Panc1 (cell line): ENCODE measurements at places on chromosomes 2 and 18.

DNA sequence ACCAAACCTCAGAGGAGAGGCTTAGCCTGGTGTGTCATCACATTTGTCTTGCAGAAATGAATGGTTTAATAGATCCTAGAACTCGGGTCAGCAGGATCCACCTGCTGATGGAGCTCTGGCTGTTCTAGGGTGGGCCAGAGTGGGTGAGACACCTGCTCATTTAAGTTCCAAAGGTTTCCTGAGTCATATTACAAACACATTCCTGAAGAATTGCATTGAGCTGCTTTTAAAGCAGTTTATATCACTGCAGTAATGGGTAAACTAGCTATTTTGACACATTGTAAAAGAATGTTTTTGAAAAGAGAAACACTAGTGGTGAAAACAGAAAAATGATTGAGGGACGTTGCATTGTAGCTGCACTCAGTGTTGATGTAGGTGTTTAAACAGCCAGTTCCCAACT is 175.3 kb upstream of the TCF4 start:
- peak; percentile 27 for DNase-seq

DNA sequence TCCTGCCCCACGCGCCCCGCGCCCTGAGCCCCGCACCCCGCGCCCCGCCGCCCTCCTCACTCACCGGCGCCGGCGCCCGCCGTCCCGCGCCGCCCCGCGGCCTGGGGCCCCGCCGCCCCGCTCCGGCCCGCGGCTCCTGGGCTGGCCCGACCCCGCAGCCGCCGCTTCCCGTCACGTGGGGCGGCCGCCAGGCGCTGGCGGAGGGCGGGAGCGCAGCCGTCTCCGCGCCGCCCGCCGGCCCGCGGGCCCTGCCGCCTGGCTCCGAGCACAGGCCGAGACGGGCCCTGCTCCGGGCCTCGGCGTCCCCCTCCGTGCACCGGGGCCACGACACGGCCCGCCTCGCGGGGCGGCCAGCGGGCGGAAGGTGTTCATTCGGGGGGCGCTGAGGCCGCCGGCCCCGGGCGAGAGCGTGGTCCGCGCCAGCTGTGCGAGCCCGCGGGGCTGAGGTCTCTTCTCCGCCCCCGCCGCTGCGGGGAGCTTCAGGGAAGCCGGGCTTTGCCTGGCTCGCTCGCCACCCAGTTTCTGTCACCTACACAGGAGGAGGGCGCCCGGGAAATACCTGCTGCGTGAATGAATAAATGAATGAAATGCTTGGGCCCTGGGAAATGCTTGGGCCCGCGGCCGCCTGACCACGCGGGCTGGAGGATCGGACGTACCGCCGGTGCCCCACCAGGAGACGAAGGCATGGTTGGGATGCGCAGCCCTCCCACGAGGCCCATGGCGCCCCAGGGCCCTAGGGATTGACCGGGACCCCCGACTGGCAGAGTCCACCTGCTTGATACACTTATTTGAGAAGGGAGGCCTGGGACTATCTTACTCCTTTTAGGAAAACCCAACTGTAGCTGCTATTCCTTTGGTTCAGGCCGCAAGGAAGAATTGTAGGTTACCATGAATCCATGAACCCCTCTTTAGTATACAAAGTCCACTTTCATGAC is at the start of gene TGFBRAP1:
TSS of gene TGFBRAP1 (minus strand) at position 175 of the 935 bp plus-strand sequence. CDS start 21,434 bp downstream, outside the sequence.
- no peak for DNase-seq

- DNase-seq: no peak
These were observed 35.9 kb upstream of the CCDC85A start for GRCh38 chr2:56147907-56148306.

- DNase-seq: no peak
These were observed 101.5 kb downstream of the TEX51 start for GRCh38 chr2:127000194-127000593.

DNA sequence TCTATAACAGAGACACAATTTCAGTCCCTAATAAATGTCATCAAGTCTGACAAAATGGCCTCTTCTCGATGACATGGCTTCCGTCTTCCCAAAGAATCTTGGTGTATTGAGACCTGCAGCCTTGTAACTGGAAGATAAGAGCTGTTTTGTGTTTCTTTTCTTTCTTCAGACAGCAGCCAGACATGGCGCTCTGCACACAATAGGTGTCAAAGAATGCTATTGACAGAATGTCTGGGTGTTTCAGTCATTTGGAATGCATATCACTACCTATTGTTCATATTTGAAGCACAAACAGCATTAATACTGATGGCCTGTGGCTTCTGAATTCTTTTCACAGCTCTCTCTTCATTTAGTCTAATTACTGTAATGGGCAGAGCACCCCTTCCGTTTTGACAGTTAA is 344.8 kb downstream of the RPRM start:
- DNase-seq: no peak

DNA sequence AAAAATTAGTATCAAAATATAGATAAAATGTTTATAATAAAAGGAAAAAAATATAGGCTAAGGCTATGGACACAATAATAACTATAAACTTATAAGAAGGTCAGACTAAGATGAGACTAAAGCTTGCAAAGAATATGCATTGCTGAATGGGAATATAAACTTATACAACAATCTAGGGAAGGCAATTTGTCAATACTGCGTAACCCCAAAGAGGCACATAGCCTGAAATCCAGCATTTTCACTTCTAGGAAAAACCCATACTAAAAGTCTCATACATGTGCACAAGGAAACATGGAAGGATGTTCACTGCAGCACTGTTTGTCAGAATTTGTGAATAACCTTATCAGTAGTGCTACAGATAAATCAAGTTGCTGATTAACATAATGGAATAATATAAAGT is 45.5 kb downstream of the FANCL start:
- no peak for DNase-seq

- DNase-seq: no peak
These were observed 25.3 kb downstream of the PREPL start for GRCh38 chr2:44335806-44336538.

DNA sequence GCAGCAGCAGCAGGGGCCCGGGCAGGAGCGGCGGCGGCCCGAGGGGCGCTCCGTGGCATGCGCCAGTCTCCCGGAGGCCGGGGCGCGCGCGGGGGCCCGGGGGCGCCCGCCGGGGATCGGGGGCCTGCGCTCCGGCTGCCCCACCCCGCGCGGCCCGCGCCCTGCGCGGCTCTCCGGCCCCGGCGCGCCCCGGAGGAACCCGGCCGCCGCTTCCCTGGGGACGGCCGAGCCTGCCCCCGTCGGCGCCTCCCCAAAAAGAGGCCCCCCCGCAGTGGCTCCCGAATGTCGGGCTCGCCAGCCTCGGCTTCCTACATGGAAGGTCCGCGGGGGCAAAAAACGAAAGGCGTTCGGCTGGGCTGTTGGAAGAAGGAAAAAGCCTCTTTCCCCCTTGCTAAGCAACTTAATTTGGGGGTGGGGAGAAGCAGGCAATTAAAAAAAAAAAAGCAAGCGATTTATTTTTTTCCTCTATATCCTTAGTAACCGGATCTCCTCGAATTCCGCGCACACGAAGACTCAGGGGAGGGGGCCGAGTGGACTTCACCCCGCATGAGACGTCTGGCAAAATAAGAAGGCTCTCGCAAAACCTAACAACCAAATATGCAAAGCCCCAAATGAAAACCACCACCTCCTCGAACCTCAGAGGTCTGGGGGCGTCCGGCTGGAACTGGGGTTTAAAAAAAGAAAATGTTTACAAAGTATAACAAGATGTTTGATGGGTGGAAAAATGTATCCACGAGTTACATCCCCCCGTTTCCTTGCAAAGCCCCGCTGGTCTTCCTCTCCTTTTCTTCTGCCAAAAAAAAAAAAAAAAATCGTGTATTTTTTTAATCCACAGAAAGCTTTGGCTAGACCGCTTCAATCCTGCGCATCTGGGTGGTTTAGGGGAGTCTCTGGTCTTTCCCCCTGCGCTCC is at the start of gene SMAD7:
TSS of gene SMAD7 (minus strand) at position 430 of the 912 bp plus-strand sequence. CDS start 541 bp downstream, outside the sequence.
- DNase-seq: no peak

DNA sequence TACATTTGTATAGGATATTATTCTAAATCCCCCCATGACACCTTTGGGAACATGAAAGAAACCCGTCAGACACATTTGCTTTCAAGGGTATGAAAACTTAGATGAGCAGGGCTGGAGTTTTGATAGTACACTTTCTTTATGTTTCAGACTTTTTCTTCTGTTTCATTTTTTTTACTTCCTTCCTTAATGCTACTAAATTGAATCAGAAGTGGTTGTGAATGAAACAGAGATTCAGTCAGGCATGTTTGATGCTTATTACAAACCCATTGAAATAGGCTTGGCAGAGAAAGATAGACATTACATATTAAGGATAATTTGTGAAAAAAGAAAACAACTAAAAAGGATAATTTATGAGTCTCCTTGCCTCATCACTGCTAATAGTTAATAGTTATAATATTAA is 26.8 kb downstream of the SLC30A6 start:
- DNase-seq: no peak

GRCh38 chr2:188919824-188920223 is 54.3 kb upstream of the COL3A1 start:
- no peak for DNase-seq

DNA sequence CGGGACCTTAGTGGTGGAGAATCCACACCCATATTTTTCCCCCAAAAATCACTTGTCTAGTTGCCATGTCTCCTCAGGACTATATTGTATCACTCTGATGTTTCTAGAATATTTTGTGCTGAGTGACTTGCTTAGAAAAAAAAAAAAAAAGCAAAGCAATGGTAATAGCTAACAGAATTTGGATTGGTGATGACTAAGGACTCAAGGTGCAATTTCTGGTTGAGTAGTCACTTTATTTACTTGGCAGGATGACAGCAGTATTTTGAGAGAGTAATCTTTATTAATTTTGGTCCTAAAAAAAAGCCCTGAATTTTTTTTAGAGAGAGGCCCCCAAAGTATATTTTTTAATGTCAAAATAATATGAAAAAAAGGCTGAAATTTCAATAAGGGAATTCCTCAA is 32.8 kb upstream of the MYO3B start:
- DNase-seq: no peak

DNA sequence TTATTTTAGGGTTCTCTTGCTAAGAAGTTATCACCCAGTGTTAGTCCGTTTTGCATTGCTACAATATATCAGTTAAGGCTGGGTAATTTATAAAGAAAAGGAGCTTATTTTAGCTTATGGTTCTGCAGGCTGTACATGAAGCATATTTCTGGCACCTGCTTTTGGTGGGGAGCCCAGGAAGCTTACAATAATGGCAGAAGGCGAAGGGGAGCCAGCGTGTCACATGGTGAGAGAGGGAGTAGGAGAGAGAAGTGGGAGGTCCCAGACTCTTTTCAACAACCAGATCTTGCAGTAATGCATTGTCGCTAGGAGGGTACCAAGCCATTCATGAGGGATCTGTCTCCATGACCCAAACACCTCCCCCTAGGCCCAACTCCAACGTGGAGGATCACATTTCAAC is 688.8 kb upstream of the PIK3C3 start:
- DNase-seq: no peak

DNA sequence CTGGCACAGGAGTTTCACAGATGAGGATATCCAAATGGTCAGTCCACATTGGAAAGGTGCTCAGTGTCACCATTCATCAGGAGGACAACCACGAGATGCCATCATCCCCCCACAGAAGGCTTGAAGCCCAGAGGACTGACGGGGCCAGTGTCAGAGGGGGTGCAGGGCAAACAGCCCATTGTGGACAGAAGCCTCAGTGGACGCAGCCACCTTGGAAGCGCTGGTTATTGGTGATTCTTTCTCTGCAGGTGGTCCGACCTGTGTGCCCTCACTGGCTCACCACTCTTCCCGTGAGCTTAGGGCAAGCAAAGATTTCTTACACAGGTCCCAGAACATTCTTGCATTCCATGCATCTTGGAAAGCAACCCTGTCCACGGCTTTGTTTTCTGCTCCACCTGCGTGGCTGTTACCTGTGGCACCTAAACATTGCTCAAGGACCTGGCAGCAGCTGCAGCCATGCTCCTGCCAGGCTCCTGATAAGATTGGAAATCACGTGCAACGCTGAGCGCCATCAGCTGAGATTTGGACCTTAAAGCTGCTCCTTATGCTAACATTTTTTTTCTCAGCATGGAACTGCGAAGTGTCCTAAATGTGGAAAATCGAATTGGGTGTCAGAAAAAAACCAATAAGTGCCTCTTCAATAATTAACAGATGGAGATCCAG is 110.9 kb upstream of the CTDP1 start:
- no peak for DNase-seq

GRCh38 chr2:157783245-157783644 is 92.9 kb downstream of the ACVR1 start:
- DNase-seq: no peak

- DNase-seq: no peak
These were observed 39.6 kb downstream of the PSMG2 start for GRCh38 chr18:12742453-12742852.

DNA sequence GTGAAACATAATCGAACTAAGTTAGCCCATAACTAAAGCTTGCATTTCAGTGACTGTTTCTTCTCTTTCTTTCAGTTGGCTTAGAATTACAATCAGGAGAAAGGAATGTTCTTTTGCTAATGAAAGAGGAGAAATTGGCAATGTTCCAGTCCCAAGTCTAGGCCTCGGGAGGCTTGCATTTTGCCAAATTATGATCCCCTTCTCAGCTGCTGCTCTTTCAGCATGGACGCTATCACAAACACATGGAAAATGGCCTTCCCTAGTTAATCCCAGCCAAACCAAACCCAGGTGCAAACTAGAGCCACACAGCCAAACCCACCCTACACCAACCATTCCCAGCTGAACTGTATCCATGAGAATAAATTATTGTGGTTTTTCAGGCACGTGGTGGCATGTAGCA is 605.2 kb upstream of the LRRTM4 start:
- DNase-seq: no peak

DNA sequence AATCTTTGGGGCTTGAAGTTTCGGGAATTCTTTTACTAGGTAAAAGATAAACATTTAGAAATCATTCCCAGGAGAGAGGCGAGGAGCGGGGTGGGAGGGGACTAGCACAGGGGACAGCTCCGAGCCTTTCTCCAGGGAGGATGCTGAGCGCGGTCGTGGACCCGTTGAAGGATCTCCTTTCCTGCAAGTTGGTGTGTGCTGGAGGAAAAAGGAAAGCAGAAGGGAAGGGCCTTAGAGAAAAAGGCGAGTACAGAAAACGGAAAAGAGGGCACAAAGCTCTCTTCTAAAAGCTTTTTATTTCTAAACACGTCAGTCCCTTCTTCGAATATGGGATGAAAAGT is 640 bp downstream of the SLC39A6 start:
- no peak for DNase-seq

DNA sequence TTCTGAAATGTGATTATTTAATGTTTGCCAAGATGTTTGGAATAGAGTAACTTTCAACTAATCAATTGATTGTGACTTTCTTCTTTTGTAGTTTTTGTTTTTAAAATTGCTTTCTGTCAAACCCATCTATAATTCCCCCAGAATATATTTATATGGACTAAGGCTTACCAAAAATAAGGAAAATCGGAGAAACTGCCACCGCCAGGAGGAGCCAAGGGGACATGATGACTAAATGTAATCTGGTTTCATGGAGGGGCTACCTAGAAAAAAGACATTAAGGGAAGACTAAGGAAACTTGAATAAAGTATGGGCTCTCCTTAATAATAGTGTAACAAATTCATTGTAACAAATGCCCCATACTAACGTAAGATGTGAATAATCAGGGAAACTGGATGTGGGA is 19.5 kb downstream of the BOLA3 start:
- no peak for DNase-seq

GRCh38 chr2:14321357-14321756 is 311.2 kb upstream of the LRATD1 start:
- DNase-seq: no peak
